Lower lobe of right lung (tissue), 2 donors: ENCODE measurements at places on chromosomes 16 and 17.

DNA sequence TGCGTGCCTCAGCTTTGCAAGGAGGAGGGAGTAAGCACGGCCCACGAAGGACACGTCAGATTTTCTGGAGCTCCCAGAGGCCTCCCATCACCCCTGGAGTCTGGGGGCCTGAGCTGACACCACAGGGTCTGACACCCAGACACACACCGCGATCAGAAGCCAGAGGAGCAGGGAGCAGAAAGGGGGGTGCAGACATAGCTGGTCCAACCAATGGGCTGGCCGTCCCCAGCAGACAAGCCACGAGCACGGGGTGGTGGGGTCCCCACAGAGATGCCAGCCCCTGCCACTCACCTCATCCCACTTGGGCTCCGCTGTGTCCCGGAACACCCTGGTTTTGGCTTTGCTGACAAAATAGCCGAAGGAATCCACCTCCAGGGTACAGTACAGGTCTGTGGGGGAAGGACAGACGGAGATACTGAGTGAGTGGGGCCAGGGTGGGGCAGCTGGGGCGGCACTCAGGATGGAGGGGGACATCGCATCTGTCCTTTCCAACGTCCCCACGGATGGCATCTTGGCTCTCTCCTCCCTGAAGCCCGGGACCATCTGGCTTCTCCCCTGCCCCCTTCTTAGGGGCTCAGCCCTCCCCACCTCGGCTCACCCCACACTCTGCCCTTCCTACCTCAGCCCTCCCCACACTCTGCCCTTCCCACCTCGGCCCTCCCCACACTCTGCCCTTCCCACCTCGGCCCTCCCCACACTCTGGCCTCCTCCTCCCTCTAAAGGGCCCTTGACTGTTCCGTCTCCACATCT, 53.5 kb downstream of the TIMM22 start:
- peak; percentile 28 for DNase-seq

DNA sequence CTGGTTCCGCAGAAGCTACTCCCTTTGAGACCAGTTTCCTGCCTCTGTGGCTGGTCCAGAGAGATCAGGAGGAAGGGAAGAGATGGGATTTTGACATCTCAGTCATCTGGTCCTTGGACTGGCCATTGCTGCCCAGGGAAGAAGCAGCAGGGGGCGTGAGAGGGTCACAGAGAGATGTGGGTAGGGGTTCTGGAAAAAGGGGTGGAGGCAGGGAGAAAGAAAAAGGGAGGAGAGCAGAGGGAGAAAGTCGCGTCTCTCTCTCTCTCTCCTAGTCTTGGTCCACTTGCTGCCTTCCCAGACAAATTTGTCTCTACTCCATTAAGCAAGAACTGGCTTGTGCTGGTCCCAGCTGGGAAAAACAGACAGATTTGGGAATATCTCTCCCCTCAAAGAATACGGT, 4.4 kb downstream of the SHBG start:
- no peak for DNase-seq

DNA sequence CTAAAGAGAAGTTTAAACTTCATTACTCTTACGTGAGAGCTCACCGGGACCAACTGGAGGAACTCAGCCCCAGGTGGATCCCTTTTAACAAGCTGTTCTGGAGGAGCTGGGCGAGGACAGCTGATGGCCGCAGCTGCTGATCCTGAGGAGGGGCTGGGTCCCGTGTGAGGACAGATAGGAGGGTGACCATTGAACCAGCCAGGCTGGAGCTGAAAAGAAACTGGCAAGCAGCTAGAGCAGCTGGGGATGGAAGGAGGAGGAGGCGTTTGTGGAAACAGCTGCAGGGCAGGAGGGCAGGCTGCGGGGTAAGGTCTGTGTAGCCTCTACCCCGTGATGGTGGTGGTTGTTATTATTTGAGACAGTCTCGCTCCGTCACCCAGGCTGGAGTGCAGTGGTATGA, 119.5 kb downstream of the AATF start:
- no peak for DNase-seq

DNA sequence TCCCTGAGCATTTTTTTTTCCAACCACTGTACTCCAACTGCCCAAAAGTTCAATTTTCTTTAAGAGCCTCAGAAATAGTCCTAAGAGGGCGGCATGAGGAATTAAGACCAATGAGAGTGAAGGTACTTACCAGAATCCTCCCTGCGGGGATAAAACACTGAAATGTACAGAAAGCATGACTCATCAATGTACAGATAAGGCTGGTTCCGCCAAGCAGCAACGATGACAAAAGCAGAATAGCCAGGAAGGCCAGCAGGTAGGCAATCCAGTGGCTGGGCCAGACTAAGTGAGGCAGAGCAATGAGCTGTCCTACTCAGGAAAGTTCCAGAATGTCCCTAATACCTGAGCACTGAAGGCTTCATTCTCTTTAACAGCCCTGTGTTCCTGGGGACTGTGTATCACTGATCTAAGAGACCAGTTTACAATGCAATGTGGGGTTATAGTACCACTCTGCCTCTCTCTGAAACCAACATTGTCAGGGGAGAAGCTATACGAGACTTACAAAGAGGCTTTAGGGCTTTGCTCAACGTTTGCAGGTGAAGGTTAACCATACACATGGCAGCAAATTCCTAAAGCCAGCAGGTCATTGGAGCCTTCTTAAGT, 11.0 kb upstream of the GPR139 start:
- no peak for DNase-seq

DNA sequence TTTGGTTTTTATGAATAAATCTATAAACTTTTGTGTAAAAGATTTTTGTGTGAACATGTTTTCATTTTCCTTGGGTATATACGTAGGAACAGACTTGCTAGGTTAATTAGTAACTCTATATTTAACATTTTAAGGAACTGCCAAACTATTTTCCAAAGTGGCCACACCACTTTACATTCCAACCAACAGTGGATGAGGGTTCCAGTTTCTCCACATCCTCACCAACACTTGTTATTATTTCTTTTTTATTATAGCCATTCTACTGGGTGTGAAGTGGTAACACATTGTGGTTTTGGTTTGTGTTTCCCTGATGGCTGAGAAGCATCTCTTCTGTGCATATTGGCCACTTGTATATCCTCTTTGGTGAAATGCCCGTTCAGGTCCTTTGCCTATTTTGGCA, 20.0 kb downstream of the LYRM9 start:
- DNase-seq = no peak

DNA sequence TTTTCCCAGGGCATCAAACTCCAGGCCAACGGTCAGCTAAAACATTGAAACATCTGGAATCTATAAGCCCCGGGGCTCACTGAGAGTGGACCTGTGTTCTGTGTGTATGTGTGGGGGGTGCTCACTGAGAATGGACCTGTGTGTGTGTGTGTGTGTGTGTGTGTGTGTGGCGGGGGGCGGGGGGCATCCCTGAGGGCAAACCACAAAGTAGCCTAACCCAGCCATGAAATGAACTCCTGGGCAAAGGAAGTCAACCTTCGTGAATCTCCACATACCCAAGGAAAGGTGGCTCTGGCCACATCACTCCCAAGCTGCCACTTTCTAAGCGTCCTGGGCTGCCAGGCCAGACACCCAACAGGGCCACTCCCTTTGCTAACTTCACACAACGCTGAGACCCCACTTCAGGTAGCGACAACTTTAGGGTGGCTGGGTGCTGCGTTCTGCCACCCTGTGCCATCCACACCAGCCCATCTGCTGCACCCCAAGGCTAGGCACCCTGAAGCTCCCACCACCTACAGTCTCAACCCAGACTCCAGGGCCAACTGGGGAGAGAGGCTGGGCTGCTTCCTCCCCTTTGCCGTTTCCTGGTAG, 1.6 kb downstream of the MAFG start:
- DNase-seq = no peak

- DNase-seq = no peak
These were observed 17.5 kb upstream of the TNFRSF13B start for GRCh38 chr17:16989230-16989952.

GRCh38 chr16:30369938-30370455, 297 bp downstream of the TBC1D10B start:
- DNase-seq = no peak

DNA sequence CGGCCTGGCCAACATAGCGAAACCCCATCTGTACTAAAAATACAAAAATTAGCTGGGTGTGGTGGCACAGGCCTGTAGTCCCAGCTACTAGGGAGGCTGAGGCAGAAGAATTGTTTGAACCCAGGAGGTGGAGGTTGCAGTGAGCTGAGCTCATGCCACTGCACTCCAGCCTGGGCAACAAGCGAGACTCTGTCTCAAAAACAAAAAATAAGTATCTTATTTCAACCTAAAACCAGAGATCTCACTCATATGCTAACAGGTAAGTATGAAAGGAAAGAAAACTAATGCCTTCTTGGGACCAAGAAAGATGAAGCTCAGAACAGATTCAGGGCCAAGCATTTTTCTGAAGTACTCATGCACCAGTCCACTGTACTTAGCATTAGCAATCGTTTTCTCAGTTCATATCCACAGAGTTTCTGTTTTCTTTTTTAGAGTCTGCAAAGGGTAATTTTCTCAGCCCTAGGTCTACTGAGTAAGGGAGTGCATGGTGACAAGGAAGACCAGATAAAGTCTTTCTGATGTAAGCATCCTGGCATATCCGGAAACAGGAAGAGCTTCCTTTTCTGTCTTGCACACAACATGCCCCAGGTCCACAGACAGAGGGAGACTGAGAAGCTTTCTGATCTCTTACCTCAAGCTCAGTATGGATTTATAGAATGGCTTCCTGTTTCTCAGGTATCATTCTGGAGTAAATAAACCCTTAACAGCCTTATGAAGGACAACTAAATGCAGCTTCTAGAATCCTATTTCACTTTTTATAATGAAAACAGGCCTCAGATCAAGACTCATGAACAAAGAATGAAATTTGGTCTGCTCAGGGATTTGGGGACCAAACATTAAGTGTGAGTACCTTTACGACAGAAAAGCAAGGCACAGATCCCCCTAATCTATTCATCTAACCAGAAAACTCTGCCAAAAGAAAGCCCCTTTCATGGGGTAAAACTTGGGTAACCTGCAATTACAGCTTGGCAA, 38.7 kb upstream of the FOXJ1 start:
- no peak for DNase-seq

- DNase-seq = peak; percentile 28
These were observed 117.3 kb downstream of the ADCY9 start for GRCh38 chr16:3998793-3999478.

GRCh38 chr17:51666971-51667705, 406.8 kb downstream of the UTP18 start:
- no peak for DNase-seq

DNA sequence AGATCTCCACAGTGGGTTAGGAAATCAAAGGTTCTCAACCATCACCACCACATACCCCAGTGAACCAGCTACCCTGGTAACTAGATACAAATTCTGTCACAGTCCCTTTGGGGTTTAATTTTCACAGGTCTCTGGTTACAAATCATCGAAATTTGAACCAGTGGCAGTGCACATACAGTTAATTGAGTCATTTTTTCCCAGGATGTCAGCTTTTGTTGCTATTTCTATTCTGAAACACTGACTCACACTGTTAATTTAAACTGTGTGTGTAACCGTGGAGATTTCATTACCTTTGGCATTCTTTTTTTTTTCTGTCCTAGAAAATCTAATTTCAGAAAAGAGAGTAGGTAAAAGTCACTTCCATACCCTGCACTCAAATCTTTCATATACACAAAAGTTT, 511.5 kb downstream of the TOX3 start:
- no peak for DNase-seq

GRCh38 chr16:3503523-3503922, 2.7 kb downstream of the CLUAP1 start:
- DNase-seq = no peak

DNA sequence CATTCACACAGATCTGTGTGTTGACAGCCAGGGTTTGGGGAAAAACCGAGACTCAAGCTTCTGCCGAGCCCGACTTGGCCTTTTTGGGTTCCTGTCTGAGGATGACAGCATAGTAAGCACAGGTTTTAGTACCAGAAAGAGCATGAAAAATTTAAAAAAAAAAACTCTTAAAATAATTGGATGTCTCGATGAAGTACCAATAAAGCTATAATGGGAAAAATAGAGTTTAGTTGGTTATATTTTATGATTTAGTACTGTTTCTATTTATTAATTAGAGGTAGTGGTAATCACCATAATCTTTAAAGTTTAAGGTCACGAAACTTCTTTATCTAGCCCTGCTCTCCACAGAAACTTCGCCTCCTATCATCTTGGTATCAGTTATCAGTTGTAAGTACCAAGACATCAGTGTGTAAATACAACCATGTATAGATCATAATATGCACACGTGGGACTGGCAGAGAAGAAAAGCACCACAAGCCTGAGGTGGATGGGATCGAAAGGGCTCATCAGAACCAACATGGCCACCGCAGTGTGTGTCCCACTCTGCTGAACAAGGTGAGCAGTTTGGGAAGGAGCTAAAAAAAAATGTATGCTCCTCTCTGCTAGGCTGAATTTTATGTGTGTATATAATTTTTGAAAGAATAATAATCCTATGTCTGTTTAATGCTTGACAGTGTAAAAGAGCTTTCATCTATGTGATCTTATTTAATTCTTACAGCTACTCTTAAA, 14.4 kb upstream of the EEF2K start:
- no peak for DNase-seq

DNA sequence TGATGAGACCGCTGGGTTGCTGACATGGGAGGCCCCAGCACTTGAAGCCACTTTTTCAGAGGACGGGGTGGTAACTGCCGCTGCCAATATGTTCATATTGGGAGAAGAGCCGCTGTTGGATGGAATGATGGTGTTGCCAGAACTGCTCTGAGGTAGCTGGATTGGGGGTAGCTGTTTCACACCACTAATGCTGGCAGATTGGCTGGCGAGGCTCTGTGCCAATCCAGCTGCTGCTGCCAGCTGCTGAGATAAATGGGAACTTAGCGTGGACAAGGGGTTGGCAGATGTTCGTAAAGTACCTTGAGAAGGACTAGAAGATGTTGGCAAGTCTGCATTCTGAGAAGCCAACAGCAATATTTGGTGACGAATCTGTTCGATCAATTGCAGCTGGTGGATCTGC, 10.0 kb downstream of the SALL1 start:
- no peak for DNase-seq

- DNase-seq = no peak
These were observed 35.0 kb downstream of the PITPNC1 start for GRCh38 chr17:67412032-67412431.

- DNase-seq = no peak
These were observed 6.2 kb downstream of the SLC47A1 start for GRCh38 chr17:19539841-19540311.

GRCh38 chr16:87487361-87487924, 5.4 kb downstream of the ZCCHC14 start:
- DNase-seq = peak; percentile 77
